ENCODE measurements at places on chromosomes 16 and 17.

DNA sequence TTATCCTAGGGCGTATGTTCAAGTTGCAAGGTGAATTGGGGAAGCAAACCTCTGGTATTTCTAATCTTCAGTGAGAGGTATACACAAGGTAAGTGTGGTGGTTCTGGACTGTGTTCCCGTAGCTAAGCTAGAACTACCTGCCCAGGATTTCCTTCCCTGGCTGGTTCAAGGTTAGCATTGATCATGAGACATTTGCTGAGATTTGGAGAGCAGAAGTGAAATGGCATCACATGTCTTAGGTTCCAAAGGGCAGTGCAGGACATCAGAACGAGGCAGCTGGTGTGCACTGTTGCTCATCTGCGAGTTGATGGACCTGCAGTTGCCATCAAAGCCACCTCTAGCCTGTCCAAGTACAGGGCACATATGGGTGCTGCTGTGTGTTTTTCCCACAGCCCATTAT lies 95.2 kb downstream of the EMP2 start:
- no peak for DNase-seq

GRCh38 chr17:31596382-31597323 lies 205.2 kb downstream of the RAB11FIP4 start:
- DNase-seq, result no peak

GRCh38 chr17:76145231-76146052 lies 4.4 kb upstream of the FOXJ1 start:
- no peak for DNase-seq

DNA sequence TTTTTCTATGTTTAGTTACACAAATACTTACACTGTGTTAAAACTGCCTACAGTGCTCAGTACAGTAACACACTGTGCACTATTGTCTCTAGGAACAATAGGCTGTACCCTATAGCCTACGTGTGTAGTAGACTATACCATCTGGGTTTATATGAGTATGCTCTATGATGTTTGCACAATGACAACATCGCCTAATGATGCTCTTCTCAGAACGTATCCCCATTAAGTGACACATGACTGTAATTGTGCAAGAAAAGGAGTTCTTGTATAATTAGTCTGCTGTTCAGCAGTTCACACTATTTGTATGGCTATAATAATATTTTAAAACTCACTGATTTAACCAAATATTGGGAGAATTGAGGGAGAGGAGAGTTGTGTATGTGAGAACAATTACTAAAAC lies 173.7 kb downstream of the TRIM37 start:
- no peak for DNase-seq

- no peak for DNase-seq
These were observed 4.8 kb downstream of the SCNN1G start for GRCh38 chr16:23187341-23187740.

DNA sequence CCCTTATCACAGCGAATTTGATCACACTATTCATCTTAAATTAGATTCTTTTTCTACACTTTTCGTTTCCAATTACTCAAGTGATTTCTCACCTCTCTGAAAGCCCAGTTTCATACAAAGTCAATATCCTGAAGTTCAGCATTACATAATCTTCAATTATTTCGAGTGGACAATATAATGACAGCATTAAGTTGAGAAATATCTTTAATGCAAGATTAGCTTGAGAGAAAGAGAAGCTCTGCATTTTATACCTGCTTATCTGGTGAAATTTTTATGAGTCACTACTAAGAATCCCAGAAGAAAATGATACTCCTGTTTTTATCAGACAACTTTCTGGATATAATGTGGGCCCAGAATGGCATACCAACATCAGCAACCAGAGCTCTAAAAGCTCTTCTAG lies 509.6 kb downstream of the KCNJ2 start:
- DNase-seq, result no peak

GRCh38 chr17:41340494-41340893 lies 10.1 kb downstream of the KRT33A start:
- no peak for DNase-seq
